T-helper 1 cell treated with Interleukin-12 subunit alpha and Interleukin-12 subunit beta and Interleukin-4 antibody, amounts not matched to agents 30 ng/mL and 1 ng/mL, for 36 hours (primary cell): ENCODE measurements at places on chromosomes 4 and X. TPM values are rescaled to one million over a fixed set of nuclear protein-coding genes. Genes with fewer than 3 reads are reported as not detected.

The DGAT2L6 gene
- not detected in 2 replicates for total RNA-seq

The MAOB gene
- total RNA-seq: not detected in 2 replicates

The FAM184B gene
- not detected in 2 replicates for total RNA-seq

The S100P gene
- total RNA-seq: 15.5 and 18.8 TPM in 2 replicates

The MANBA gene
- total RNA-seq: 15.0 and 15.1 TPM in 2 replicates

The CSN1S1 gene
- not detected in 2 replicates for total RNA-seq

The ALAS2 gene
- not detected in 2 replicates for total RNA-seq

The UNC5C gene
- total RNA-seq: not detected in 2 replicates

The TACR3 gene
- not detected in 2 replicates for total RNA-seq

The SSX2 gene
- not detected in 2 replicates for total RNA-seq

The IL3RA gene
- total RNA-seq: 17.4 and 18.9 TPM in 2 replicates

The FDCSP gene
- total RNA-seq: not detected in 2 replicates
